ENCODE measurements at places on chromosomes 2 and 18.

DNA sequence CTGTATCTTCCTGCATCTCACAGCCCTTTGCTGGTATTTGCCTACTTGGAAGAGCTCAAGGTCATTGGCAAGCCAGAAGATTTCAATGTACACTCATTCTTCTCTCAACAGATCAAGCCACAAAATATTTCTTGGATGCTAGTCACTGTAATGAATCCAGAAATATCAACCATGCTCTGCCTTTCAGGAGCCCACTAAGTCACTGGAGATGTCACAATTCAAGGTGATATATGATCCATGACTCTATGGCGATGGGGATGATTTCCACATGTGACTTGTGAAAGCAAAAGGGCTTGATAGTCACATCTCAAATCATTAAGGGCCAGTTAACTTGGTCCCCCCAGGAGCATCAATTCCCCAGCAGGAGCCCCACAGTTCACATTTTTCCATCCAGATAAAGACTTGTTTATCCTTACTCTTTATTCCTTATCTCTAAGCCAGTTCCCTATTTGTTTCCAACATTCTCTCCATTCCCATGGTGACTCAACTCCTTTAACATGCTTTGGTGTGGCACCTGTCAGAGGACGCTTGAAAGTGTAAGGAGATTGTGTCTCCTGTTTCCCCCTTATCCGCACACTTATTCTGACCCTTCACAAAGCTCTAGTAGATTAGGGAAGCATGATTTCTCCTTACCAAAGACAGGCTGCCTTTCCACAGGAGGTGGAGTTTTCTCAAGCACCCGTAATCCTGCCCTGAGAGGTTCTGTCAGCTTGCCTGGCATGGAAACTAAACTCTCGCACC lies 15.8 kb downstream of the PKDCC start:
- DNase-seq: no peak

DNA sequence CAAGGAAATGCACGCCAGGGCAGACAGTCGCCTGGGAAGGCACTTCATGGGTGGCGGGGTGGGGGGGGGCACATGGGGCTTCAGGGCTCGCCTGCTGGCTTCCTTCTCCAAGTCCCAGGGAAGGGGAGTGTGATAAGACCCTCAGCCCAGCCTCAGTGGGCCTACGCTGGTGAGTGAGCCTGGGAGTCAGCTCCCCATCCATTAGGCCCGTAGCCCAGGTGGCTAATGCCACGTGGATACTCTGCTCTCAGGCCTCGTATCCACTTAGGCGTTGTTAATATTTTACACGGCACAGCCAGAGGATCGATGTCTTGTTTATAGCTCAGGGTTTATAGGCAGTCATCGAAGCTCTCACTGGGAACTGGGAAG lies 47.1 kb downstream of the KCNIP3 start:
- DNase-seq: no peak

DNA sequence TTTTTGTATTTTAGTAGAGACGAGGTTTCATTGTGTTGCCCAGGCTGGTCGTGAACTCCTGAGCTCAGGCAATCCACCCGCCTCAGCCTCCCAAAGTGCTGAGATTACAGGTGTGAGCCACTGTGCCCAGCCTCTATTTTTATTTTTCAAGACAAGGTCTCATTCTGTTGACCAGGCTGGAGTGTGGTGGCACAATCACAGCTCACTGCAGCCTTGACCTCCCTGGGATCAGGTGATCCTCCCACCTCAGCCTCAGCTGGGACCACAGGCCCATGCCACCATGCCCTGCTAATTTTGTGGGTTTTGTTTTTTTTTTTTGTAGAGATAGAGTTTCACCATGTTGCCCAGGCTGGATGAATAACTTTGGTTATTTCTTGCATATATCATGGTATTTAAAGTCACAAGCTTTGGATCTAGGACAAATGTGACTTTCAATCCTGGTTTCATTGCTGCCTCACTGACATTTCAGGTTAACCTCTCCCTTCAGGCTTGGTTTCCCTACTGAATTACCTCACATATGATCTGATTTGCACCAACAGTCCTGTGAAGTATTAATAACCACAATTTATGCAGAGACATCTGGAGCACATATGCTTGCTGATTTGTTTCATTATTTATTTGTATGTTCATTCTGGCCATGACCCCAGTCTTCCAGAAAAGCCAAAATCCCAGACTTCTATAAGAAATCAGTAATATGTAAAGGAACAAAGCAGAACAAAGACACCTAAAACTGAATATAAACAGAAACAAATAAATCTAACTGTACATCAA lies 17.5 kb upstream of the RAB31 start:
- DNase-seq: no peak

GRCh38 chr18:59455728-59456276 lies 96.7 kb upstream of the LMAN1 start:
- no peak for DNase-seq

GRCh38 chr2:130832296-130832940 lies 4.3 kb upstream of the ARHGEF4 start:
- DNase-seq: no peak

DNA sequence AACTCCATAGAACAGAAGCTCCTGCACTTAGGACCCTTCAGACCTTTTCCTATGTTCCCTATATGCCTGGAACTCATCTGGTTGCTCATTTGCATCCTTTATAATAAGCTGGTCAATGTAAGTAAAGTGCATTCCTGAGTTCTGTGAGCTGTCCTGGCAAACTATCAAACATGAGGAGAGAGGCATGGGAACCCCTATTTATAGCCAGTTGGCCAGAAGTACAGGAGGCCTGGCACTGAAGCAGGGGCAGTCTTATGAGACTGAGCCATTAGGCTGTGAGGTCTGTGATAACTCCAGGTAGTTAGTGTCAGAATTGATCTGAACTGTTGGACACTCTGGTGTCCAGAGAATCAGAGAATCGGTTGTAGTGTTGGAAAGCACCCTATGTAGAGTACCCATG lies 88.4 kb downstream of the EHD3 start:
- DNase-seq: no peak

- DNase-seq: no peak
These were observed 204.3 kb upstream of the CCDC150 start for GRCh38 chr2:196435189-196435588.

DNA sequence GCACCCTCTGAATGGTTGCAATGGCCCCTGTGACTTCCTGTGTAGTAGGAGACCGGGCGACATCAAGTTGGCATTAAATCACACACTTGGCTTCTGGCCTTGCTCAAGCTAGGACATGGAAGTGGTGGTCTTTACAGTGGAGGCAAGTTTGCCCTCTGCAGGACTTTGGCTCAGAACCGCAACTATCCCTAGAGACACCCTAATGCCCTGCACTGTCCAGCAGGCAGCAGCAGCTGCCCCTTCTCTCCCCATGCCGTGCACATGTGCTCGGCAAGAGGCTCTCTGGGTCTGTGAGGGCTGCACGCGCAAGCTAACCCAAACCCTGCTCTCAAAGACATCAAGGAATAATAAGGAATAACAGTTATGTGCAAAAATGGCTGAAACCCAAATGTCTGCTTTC lies 106.5 kb downstream of the COL6A3 start:
- no peak for DNase-seq

- no peak for DNase-seq
These were observed 99.4 kb upstream of the RND3 start for GRCh38 chr2:150586858-150587257.

DNA sequence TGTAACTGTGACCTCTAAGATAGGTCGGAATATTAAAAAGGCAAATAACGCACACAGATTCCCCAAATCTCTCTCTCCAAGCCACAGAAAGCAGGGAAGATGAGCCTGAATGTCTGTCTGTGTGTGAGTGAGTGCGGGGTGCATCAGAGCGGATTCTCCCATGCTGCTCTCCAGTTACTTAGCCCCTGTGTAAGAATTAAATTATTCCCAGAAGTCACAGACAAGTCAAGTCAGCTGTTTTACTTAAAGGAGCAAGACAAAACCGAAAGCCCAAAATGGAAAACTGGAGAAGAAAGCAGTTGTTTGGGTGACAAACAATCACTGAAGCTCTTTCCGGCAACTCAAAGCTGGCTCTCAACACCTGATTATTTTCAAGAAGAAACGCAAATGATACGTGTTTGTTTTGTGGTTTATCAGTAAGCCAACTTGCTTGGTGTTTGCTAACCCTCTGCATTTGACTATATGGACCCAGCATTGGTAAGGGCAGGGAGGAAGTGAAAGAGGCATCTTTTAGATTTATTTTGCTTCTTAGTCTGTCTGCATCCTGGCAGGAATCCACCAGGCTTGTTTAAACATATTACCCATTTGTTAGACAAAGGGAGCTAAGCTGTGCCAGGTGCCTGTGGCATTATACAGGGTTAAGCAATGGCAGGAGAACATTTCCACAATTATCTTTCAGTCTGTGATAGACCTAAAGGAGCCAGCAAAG lies 121.5 kb upstream of the CREB1 start:
- no peak for DNase-seq

DNA sequence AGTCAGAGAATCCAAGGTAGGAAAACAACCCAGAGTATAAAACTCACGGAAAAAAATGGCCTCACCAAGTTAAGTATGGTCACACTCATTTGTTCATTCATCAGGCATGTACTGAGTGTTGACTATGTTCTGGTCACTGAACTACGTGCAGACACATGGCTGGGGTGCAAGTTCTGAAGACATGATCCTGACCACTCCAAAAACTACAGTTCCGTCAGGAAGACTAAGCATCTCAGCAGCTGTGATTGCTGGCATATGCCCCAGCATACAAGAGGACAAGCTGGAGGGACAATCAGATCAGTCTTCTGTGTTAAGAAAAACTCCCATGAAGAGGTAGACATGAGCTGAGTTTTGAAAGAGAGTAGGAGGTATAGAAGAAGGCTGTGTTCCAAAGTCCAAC lies 72.8 kb downstream of the TCF4 start:
- no peak for DNase-seq

GRCh38 chr2:156356014-156356754 lies 23.7 kb upstream of the NR4A2 start:
- no peak for DNase-seq

GRCh38 chr2:26591619-26592505 lies 49.3 kb downstream of the CIB4 start:
- DNase-seq: no peak

- peak; percentile 28 for DNase-seq
These were observed 47.7 kb upstream of the PLA2R1 start for GRCh38 chr2:160109939-160110673.

GRCh38 chr18:29644276-29644675 lies 1398.3 kb downstream of the DSC3 start:
- no peak for DNase-seq

- DNase-seq: no peak
These were observed 211.6 kb downstream of the TRIB2 start for GRCh38 chr2:12928197-12928774.

GRCh38 chr2:45909677-45910191 lies 258.3 kb downstream of the PRKCE start:
- no peak for DNase-seq

GRCh38 chr2:27322766-27323595 lies at the start of gene MPV17:
MPV17 (minus strand) TSS chr2:27323097; CDS start chr2:27322517, 580 bp downstream.
- peak; percentile 80 for DNase-seq

GRCh38 chr18:63514888-63515678 lies 27.1 kb upstream of the SERPINB12 start:
- DNase-seq: no peak

DNA sequence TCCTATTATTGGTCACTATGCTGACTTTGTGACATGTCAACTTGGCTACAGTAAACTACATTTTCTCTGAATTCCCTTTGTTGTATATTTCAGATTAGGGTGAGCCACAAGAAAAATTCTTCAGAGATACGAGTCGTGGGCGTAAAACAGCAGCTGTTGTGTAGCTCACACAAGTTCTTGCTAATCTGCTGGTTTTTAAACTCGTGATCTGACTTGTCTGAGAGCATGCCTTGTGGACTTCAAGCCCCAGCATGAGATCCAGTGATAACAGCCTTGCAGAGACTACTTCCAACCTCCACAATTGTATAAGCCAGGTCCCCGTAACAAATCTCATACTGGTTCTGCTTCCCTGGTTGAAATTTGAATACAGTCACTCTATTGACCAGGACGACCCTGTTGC lies 259.8 kb upstream of the LYPD1 start:
- DNase-seq: no peak

- no peak for DNase-seq
These were observed 15.8 kb upstream of the COL6A3 start for GRCh38 chr2:237429753-237430152.

GRCh38 chr18:50289108-50289443 lies 1.6 kb upstream of the CXXC1 start:
- DNase-seq: no peak

DNA sequence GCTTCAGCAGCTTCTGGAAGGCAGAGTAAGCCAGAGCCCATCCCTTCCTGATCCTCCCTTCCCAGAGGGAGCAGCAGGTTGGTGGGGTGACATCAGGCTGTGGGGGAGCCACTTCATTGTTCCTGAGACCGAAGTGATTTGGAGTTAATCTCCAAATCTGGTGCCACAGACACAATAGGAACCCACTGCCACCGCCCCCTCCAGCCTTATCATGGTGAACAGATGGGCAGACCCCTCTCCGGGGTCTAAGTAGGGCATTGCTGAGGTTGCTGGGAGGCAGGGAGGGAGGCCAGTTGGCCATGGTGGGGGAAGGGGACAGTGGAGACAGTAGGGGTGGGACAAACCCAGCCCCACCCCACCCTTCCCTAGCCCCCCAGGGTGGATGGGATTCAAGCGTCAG lies 25.6 kb upstream of the SLC35F6 start:
- no peak for DNase-seq

GRCh38 chr2:6370753-6371551 lies 494.8 kb downstream of the CMPK2 start:
- DNase-seq: no peak

- no peak for DNase-seq
These were observed 740.5 kb upstream of the SALL3 start for GRCh38 chr18:78239090-78239457.

DNA sequence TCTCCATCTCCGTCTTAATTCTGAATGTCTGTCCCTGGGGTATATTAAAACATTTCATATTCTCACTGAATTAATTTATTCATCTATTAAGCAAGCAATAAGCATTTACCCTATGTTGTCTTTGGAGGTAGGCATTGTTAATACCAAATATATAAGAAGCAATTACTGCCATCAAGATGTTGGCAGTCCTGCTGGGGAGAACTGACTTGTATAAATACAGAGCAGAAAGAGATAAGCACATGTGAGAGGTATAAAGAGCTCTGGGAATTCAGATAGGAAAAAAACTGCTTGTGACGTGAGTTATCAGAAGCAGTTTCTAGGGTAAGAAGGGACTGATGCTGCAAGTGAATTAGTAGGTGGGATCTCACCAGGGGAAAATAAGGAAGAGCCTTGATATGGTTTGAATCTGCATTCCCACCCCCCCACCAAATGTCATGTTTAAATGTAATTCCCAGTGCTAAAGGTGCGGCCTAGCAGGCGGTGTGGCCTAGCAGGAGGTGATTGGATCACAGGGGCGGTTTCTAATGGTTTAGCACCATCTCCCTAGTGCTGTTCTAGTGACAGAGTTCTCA lies 286.8 kb downstream of the RAD51AP2 start:
- no peak for DNase-seq

DNA sequence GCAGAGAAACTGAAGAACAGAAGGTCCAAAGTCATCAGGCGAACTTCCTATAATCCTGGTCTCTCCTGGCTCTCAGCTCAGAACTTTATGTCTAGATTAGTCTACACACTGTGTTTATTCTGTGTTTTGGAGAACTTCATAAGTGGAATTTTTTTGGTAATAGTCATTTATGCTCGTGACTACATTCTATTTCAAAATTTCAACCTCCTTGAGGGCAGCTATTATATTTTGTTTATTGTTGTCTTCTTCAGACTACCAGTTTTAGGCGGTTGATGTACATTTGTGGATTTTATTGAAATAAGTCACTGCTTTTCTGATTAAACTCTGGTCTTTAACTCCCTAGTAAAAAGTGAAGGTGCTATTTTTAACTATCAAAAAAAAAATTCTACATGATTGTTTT lies 816.6 kb downstream of the SATB2 start:
- DNase-seq: no peak

GRCh38 chr2:51065276-51065675 lies 33.3 kb upstream of the NRXN1 start:
- no peak for DNase-seq
